Small intestine (tissue), 16 donors: ENCODE measurements at places on chromosomes 5 and 9.

DNA sequence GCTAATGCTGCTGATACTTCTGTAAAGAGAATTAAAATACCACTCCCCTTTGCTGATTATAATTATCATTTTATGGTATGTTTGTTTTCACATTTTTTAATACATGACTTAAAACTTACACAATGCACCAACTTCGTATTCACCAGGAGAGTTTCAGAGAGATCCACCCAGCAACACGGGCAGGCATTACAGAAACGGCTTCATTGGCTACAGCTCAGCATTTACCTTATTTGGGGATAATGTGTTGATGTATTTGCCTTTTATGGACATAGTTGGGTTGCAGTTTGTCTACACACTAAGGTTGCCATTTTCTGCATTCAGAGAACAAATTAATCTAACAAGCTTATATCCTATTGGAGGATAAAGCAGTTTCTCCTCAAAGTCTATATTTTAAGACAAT lies 423.6 kb downstream of the PRDM9 start:
- DNase-seq, result no peak

GRCh38 chr5:11898-12297 lies 80.1 kb upstream of the PLEKHG4B start:
- DNase-seq, result no peak

DNA sequence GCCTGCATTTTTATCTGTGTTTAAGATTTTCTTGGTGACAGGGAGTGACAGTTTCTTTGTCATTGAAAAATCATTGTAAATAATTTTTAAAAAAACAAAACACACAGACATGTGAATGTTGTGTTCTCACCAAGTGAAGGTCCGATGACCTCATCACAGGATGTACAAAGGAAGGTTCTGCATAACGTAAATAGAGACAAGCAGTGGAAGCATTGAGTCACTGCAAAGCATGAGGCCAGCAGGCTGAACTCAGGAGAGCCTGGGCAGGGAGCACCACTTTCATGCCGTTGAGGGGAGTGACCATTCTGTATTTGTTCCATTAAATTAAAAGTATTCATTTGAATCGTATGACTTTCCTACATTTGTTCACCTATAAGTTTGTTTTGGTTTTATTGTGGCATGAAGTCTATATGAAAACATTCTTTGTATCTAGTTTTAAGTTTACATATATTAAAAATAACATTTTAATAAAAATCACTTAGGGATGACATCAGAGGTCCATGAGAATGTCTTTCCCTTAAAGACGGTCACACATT lies 70.4 kb upstream of the TLE1 start:
- DNase-seq, result no peak

DNA sequence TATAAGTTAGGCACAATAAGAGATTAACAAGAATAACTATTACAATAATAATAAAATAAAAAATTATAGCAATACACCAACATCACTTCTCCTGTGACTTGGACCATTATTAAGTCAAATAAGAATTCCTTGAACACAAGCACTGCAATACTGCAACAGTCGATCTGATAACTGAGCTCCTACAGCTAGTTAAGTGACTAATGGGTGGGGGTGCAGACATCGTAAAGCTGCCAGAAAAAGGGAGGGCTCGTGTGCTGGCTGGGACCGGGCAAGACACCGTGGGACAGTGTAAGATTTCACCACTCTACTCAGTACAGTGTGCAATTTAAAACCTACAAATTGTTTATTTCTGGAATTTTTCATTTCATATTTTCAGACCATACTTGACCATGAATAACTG lies 78.8 kb downstream of the SNX24 start:
- DNase-seq, result no peak

- DNase-seq, result no peak
Measured at GRCh38 chr5:174490728-174491127, 233.7 kb upstream of the MSX2 start.
